ENCODE measurements at places on chromosomes 6 and 20.
A peak's percentile ranks its signal among the peaks of the same experiment; 100 is the strongest.

DNA sequence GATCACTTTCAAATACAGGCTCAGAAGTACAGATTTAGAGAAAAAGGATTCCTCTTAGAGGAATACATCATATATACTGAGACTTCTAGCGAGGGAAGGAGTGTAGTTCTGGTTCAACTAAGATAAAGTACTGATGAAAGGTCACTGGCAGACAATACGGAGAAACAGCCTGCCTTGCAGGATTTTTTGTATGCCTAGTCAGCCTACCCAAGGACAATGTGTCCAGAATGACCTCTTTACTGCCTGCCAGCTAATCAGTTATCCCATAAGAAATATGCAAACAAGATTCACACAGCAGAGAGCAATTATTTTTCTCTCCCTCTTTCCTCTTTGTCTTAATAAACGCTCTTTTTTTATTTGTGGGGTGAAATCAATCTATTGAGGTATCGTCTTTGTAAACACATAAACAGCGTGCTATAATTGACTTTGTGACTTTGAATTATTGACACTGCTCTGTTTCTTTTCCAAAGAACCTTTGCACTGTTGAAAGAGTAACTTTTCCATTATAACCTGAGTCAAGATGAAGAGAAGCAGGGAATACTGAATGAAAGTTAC, 1.4 kb upstream of the TSPYL4 start:
- no peak for DNase-seq

- peak; percentile 90 for DNase-seq
Observed at GRCh38 chr6:31652925-31653724, 664 bp upstream of the BAG6 start.

DNA sequence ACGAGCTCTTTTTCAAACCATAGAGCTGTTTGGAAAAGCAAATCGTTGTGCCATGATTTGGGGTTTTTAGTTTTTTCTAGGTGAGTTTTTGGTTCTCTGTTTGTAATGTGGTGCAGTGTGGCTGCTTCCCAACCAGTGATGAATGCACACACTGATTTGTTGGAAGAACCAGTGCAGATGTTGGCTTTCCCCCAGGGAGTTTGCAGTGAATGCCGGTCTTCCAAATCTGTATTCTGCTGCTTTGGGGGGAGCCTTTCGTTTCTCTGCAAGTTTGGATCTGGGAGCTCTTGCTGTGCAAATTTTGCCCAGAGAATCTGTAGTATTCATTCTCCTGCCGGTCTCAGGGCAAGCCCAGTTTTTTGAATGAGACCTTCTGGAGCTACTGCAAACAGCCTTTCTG, 14.5 kb downstream of the HECA start:
- DNase-seq = no peak

GRCh38 chr6:99366852-99367251, 17.4 kb upstream of the FAXC start:
- DNase-seq = no peak

DNA sequence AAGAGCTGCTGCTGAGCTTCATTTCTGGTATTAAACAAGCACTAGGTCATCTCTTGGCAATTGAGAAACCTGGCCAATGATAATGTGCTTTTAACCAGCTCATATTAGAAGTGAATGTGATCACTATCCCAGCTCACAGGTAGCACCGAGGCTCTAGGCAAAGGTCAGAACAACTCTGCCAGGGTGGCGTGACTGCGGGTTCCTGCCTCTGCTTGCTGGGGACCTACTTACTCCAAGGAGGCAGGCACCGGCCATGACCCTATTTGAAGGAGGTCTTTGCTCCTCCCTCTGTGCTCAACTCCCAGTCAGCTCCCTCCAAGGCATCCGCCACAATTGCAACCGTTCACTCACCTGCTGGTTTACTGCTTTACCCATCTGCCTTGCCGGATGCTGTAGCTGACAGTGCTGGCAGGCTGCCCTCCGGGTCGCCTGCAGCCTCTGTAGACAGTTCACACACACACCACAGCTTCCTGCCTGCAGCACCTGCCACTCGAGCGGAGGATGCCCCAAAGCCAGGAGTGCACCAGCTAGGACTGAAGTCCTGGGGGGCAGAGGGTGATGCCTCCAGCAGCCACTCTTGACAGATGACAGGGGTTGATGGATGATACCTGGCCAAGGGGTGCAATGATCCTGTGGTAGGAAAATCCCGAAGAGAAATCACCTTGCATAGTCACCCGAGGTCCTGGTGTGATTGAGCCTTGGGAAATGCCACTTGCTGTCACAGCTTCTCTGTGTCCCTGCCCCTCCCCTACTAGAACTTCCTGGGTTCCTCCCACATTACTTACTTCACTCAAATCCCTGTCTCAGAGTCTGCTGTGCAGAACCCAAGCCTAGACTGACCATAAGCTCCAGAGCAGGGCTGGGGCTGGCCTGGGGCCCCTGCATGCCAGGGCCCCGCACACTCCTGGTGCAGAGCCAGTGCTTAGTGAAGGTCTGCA, 8.8 kb upstream of the VSX1 start:
- DNase-seq = peak; percentile 75

Data from CD4-positive, alpha-beta T cell treated with Interleukin-1 beta for 1 hour (primary cell).